ENCODE measurements at places on chromosomes 16 and 17. TPM values are rescaled to one million over a fixed set of nuclear protein-coding genes. Genes with fewer than 3 reads are reported as not detected.
A peak's percentile ranks its signal among the peaks of the same experiment; 100 is the strongest.

The G6PC1 gene
- total RNA-seq, result not detected

The MYADML2 gene
- total RNA-seq, result not detected

The CEP295NL gene
- total RNA-seq, result 0.80 TPM

The RSKR gene
- total RNA-seq, result 4.8 TPM

The LGALS3BP gene
- 1,214 TPM for total RNA-seq

The CES4A gene
- not detected for total RNA-seq

The CASKIN2 gene
- total RNA-seq, result 5.8 TPM

The CCL7 gene
- not detected for total RNA-seq

The RAP1GAP2 gene
- total RNA-seq, result 1.7 TPM

The CCDC57 gene
- 17.8 TPM for total RNA-seq

The JPH3 gene
- 2.6 TPM for total RNA-seq

The HYDIN gene
- 0.50 TPM for total RNA-seq

The LHX1 gene
- total RNA-seq, result 1.2 TPM

The NXPH3 gene
- 0.35 TPM for total RNA-seq

- DNase-seq, result no peak
Measured at GRCh38 chr16:8916541-8917225, 34.5 kb downstream of the LITAFD start.

DNA sequence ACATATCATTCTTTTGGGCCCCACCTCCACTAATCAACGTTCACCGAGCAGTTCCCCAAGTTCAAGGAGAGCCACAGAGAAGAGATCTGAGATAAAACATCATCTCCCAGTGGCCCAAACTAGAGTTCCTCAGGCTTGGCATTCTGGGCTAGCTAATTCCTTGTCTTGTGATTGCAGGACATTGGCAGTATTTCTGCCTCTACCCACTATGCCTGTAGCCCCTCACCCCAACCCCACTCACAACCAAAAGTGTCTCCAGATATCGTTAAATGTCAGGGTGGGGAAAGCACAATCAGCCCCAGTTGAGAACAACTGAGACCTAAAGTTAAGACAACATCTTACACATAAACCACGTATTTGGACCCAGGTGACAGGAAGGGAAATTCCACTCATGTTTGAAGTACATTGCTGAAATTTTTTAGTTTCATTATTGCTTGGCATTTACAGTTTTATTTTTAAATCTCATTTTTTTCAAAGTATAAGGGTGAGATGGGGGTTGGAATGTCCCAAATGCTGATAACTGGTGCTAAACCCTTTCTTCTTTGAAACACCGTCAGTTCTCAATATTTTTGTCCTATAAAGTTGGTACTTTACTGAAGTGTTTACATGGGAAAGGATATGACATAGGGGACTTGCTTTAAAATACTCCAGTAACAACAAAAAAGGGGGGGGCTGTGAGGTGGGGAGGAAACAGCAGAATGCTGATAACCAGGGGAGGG lies 13.6 kb downstream of the ZC3H7A start:
- DNase-seq, result peak; percentile 75

GRCh38 chr16:55408661-55409060 lies 70.3 kb upstream of the MMP2 start:
- no peak for DNase-seq

- no peak for DNase-seq
Measured at GRCh38 chr17:43532581-43532980, 13.6 kb downstream of the ETV4 start.

- no peak for DNase-seq
Measured at GRCh38 chr17:12088035-12088434, 67.4 kb downstream of the MAP2K4 start.

DNA sequence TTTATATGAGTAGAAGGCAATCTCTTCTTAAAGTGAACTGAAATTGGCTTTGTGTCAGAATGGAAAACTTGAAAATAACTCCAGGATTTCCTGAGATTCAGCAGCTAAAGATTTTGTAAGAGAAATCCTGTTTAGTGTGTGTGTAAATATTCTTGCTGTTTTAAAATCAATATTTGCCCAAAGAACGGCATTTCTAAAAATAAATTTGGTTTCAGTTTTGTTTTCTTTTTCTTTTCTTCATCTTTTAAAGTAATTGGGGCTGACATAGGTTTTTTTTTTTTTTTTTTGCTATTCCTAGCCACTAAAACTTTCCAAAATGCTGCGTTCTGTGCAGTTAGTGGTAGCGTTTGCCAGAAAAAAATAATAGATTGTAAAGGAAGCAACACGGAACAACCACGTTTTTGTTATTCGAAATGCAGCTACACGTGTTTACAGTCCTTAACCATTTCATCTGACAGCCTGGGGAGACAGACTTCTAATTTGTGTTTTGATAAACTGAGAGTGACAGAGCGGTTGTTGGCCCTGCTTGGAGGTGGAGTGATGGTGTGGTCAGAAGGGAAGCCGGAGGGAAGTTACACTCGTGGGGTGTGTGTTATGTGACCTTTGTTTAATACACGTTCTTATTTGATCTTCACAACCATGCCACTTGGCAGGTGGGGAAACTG lies 21.6 kb upstream of the SMPD3 start:
- no peak for DNase-seq

- DNase-seq, result no peak
Measured at GRCh38 chr17:29504711-29505110, 62.1 kb downstream of the ABHD15 start.

- peak; percentile 43 for DNase-seq
Measured at GRCh38 chr17:17269926-17270773, 10.9 kb downstream of the COPS3 start.

GRCh38 chr16:27689711-27690110 lies 139.8 kb downstream of the KATNIP start:
- no peak for DNase-seq

GRCh38 chr17:77480509-77481215 lies 339.9 kb downstream of the SEC14L1 start:
- DNase-seq, result no peak

GRCh38 chr17:13256545-13256944 lies 238.7 kb upstream of the ELAC2 start:
- no peak for DNase-seq

- DNase-seq, result no peak
Measured at GRCh38 chr16:1942047-1942809, 771 bp downstream of the MSRB1 start.

DNA sequence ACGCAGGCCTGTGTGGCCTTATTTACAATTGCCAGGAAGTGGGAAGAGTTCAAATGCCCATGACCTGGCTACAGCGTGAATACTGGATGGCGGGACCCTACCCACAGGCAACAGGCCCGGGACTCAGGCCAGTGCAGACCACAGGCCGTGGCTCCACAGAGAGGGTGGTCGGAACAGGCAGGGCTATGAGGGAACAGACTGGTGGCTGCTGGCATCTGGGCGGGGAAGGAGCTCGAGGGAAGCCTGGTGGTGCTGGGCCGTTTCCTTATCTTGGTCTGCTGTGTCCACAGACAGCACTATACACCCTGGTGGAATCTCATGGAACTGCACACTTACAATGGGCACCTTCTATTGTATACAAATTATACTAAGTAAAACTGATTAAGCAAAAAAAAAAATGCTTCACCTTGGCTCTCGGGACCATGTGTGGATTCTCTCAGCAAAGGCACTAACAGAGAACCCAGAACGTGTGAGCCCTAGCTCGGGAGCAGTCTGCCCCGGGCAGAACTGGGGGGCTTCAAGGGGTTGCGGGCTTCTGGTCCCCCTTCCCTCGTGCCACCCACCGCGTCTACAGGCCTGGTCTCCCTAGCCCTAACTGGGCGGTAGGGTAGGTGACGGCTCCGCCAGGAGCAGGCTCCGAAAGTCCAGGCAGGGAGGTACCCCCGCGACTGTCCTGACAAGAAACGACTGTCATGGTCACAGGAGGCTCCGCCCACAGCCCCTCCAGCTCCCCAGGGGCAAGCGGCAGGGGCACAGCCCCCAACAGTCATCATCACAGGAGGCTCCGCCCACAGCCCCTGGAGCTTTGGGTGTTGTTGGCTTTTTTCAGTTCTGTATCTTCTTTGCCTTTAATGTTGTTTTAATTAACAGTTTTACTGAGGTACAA lies 21.8 kb downstream of the CEP131 start:
- peak; percentile 95 for DNase-seq

DNA sequence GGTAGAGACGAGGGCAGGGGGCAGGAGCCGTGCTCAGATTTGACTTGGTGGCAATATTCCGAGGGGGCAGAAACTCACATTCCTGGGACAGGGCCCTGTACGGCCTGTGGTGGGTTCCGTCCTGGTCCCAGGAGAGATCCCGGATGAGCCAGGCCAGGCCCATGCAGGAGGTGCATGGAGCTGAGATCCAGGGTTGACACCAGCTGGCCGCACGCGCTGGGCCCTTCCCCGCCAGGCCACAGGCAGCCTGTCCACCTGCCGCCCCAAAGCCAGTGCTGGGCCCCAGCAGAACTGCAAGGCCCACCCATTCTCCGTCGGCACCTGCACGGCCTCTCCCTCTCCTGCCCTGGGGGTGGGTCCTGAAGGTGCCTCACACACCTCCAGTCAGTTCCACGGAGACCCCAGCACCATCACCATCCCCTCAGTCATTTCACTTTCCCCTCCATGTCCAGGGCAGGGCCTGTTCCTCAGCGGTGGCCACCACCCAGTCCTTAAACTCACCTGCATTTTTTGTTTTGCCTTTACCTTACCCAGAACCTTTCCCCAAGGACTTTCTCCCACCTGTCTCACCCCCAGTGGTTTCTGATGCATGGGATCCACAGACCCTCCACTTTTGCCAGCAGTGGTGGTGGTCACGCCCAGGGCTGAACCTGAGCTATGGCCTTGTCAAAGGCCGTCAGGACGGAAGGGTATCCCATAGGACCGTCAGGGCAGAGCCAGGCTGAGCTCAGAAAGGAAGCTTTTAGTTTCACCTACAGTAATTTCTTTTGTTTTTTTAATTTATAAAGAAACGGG lies 25.1 kb upstream of the CDH15 start:
- DNase-seq, result no peak

DNA sequence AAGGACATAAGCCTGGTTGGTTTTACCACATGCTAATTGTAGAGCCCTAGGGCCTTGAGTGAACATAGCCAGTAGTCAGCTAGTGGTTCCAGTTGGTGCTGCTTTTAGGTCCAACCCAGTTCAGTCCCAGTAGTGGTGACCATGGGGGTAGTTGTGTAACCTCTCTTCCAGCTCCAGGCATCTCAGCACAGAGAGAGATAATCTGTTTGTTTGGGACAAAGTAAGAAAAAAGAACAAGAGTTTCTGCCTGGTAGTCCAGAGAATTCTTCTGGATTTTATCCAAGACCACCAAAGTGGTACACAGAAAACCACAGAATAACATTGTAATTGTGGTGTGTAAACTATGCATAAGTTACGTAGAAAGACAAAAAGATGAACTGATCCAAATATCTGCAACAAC lies 5.2 kb upstream of the CCL13 start:
- DNase-seq, result no peak
